Stimulated activated CD8-positive, alpha-beta memory T cell treated with anti-CD3 and anti-CD28 coated beads, Interleukin-2, amount 100 ng/mL, for 1 hour (primary cell): ENCODE measurements at places on chromosomes 3 and 15.

GRCh38 chr15:94910166-94910565 is 678.8 kb downstream of the MCTP2 start:
- no peak for DNase-seq

DNA sequence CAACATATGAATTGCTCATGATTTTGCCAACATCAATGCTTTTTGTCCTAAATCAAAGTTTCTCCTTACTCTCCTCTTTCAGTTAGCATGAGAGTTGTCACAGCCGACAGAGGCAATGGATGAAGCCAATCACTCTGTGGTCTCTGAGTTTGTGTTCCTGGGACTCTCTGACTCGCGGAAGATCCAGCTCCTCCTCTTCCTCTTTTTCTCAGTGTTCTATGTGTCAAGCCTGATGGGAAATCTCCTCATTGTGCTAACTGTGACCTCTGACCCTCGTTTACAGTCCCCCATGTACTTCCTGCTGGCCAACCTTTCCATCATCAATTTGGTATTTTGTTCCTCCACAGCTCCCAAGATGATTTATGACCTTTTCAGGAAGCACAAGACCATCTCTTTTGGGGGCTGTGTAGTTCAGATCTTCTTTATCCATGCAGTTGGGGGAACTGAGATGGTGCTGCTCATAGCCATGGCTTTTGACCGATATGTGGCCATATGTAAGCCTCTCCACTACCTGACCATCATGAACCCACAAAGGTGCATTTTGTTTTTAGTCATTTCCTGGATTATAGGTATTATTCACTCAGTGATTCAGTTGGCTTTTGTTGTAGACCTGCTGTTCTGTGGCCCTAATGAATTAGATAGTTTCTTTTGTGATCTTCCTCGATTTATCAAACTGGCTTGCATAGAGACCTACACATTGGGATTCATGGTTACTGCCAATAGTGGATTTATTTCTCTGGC is 2.5 kb downstream of the OR4F6 start:
- DNase-seq = no peak

GRCh38 chr3:183944775-183945174 is 60.1 kb upstream of the PARL start:
- no peak for DNase-seq

GRCh38 chr15:92091155-92091734 is 237.7 kb downstream of the SLCO3A1 start:
- no peak for DNase-seq

- no peak for DNase-seq
These were observed 4.5 kb upstream of the DNAH1 start for GRCh38 chr3:52311576-52312119.

DNA sequence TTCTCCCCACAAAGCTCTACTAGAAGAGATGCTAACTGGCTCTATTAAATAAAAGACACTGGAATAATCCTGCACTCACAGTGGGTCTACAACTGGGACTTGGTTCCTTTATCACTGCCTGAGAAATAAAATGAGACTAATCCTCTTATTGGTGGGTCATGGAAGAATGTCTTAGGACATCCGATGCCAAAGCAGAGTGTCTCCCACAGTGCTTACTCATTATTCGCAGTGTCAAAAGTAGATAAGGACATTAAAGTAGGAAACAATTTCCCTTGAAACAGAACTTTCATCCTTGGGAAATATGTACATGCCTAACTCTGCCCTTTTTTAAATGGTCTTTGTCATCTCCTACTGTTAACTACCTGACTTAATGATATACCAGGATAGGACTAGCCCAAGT is 71.5 kb downstream of the GSK3B start:
- DNase-seq = no peak

DNA sequence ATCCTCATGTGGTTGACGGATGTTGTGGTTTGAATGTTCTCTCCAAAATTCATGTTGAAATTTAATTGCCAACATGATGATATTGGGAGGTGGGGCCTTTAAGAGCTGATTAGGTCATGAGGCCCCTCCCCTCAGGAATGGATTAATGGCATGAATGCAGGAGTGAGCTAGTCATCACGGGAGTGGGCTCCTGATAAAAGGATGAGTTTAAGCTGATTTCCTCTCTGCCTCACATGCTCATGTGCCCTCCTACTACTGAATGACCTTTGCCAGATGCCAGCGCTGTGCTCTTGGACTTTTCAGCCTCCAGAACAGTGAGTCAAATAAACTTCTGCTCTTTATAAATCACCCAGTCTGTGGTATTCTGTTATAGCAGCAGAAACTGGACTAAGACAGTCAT is 111.2 kb downstream of the MYO5A start:
- DNase-seq = no peak

DNA sequence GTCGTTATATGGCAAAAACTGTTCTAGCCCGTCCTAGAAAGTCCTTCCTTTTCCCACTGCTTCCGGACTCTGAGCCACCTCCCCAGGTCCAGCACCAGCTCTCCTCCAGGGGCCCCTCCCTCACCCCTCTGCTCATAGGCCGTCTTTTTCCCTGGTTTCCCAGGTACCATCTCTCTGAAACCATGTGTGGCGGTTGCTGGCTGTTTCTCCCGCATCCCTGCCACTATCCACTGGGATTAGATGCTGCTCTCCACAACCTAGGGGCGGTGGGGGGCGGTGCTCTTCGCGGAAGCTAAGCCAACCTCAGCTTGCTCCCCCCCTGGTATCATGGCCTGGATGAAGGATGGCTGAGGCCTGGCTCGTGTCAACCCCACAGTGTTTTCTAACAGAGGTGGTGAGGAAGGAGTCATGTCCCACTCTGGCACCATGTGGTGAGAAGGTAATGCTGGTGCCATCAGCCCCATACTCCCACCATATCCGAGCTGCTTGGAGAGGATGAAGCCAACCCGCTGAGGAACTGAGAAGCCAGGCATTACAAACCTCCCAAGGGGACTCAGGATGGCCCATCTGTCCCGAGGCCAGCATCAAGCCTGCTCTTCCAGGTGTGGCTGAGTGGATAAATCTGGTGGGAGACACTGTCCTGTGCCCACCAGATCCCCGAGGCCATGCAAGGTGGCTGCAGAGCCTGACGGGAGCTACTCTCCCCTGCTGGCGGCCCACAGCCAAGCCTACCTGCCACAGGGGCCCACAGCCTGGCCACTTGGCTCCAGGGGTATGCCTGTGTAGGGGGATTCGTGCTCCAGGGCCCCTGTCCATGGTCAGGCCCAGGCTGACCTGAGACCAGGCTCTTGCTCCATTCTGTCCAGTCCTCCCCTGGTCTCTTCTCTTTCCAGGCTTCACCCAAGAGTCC is 27.9 kb upstream of the SLC41A3 start:
- no peak for DNase-seq

DNA sequence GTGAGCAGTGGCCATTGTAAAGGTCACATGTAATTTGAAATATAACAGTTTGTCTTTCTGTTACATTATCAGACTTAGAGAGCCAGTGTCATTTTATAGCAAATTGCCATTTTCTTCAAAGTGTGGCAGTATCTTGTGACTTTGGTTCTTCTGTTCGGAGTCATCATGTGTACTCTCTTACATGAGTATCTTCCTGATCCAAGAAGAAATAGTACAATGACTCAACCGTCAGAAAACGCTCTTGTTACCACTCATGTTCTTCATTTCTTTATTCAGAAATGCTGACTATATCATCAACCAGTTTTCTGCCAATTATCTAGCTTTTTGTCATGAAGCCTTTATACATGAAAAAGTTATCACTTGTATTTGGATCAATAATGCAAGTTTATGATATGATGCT is 93.6 kb upstream of the CGNL1 start:
- no peak for DNase-seq

DNA sequence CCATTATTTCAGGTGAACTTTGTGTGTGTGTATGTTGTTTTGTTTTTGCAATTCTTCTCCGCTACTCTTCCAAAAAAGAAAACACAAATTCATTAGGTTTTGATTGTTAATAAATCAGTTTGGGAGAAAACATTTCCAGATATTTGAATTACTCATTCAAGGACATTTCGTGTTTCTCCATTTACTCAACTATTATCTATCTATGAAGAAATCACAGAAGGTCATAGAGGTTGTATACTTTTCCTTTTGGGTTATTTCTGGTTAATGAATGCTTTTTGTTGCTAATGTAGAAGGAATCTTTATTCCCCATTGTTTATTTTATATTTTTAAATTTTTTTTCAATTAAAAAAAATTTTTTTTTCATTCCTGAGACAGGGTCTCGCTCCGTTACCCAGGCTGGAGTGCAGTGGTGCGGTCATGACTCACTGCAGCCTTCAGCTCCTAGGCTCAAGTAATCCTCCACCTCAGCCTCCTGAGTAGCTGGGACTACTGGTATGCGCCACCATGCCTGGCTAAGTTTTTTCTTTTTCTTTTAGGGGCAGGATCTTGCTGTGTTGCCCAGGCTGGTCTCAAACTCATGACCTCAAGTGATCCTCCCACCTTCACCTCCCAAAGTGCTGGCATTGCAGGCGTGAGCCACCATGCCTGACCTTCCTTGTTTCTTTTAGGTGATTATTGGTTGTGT is 28.4 kb downstream of the IGF1R start:
- no peak for DNase-seq

DNA sequence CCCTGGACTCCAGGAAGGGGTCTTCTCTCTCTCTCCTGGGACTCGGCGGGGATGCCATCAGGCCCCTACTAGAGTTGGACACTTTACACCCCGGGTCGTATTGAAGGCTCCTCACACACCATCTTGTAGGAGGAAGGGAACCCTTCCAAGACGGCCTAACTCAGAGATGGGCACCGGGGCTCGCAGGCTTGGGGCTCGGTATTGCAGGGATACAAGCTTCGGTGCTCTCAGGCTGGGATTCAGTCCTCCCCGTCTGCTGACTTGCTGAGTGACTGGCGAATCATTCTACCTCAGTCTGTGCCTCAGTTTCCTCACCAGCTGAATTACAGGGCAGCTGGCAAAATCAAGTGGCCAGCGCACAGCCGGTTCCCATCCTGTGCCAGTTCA is 419 bp upstream of the CALML4 start:
- DNase-seq = no peak

GRCh38 chr3:105585-105984 is 91.0 kb upstream of the CHL1 start:
- DNase-seq = no peak

- no peak for DNase-seq
These were observed 4.8 kb downstream of the GPR15 start for GRCh38 chr3:98536456-98537017.

DNA sequence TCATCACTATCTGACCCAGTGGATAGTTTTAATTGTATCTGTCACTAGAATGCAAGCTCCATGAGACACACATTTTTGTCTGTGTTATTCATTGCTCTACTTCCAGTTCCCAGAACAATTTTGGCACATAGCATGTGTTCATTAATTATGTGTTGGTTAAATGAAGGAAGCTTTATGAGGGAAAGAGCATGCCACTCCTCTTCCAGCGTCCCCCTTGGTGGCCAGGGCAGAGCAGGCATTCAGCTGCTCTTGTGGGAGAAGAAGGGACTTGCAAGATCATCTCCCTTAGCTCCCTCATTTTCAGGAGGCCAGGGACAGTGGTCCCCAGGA is 489 bp upstream of the GALNT15 start:
- no peak for DNase-seq

DNA sequence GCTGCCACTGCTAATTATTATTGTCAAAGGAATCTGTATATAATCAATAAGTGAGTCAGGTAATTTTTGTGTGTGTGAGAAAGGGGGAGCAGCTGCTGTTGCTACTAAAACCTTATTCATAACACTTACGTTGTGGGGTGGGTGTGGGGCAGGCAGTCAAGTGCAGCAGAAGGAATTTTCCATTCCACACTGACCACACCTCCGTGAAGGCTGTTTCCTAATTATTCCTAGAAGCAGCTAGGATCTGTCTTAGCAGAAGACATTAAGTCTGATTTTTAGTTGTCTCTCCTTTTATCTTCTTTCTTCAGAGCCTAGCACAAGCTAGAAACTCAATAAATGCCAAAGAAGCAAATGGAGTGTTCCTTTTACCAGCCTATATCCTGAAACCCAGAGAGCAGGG is 4.0 kb upstream of the U2SURP start:
- no peak for DNase-seq

DNA sequence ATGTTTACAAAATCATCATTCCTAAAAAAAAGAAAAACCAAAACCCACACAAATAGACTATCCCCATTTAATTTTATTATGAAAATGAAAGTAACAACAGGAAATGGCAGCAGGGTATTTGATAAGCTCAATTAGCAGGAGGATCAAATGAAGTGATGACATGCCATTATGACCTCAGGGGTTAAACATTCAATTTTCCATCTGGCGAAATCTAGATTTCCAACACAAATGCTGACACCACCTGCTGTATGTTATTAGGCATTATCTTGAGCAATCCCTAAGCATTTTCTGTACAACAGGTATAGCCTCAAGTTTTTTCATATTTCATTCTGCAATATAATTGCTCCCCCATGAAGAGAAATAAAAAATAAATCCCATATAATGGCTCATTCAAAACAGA is 57.1 kb downstream of the SHQ1 start:
- DNase-seq = no peak

GRCh38 chr15:63043335-63044076 is 959 bp downstream of the TPM1 start:
- no peak for DNase-seq

GRCh38 chr3:128218548-128219257 is 65.4 kb downstream of the EEFSEC start:
- no peak for DNase-seq

DNA sequence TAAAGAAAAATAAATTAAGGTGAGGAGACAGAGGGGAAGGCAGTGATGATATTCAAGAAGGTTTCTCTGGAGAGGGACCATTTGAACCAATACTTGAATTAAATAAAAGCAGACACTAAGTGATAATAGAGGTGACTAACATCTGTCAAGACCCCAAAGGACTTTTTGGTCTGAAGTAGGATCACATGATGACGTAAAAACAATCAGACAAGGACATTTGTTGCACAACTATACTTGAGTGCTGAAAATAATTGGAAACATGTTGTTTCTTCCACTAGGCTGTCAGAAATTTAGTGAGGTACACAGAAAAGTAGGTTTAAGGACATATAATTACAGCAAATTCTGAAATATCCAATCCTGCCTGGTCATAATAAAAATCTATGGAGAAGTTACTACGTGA is 179.5 kb downstream of the WNT5A start:
- no peak for DNase-seq

DNA sequence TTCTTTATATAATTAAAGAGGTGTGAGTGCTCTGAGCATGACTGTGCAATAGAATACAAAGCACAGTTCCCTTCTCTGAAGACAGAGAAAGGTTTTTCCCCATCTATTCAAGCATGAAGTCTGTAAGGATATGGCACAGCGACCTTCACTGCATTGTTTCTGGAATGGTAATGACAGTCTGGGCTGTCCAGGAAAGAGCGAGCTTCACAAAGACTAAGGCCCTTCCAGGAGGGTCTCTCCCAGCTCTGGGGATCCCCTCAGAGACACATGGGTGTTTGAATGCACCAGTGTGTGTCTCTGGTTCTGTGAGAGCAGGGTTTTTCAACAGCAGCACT is 179.9 kb upstream of the NR2E3 start:
- no peak for DNase-seq

DNA sequence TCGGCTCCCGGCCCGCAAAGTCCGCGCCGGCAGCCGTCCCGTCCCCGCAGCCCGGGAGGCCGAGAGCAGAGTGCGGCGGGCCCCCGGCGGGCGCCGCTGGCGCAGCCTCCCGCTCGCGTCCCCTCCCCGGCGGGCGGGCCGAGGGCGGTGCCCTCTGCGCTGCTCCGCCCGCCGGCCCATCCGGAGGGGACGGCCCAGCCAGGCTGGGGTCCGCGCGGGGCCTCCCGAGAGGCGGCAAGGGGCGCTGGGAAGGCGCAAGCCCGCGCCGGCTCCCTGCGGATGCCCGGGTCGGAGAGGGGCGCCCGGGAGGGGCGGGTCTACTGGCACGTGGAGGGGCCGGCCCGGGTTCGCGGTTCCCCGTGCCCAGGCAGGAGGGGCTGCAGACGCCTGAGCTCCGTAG is at the start of the genes CLCN2 and POLR2H:
Gene CLCN2 (minus strand): TSS at position 74 of the 400 bp plus-strand sequence. CDS start 126 bp downstream, outside the sequence.
Gene POLR2H (plus strand): TSS at position 179 of the 400 bp plus-strand sequence. CDS start 1,783 bp downstream, outside the sequence.
- no peak for DNase-seq
